Ammon's horn (tissue), 1 donor: ENCODE measurements at places on chromosomes 2 and 18.

DNA sequence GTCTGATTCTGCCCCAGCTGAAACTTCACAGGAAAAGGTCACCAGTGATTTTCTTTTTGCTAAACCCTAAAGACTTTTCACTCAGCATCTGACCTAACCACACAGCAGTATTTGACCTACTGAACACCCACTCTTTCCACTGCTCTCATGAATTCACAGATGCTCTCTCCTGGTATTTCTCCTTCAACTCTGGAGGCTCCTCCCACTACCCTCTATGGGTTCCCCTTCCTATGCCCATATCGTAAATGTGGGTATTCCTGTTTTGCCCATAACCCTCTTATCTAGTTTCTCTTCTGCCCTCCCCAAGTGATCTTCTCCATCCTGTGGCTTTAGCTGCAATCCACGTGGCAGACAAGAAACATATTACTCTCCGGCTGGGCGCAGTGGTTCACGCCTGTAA lies 7.6 kb downstream of the PLEKHM3 start:
- no peak for DNase-seq

GRCh38 chr18:13585379-13586153 lies 140.8 kb downstream of the FAM210A start:
- no peak for DNase-seq

GRCh38 chr2:8090748-8091700 lies 590.8 kb upstream of the ID2 start:
- no peak for DNase-seq

DNA sequence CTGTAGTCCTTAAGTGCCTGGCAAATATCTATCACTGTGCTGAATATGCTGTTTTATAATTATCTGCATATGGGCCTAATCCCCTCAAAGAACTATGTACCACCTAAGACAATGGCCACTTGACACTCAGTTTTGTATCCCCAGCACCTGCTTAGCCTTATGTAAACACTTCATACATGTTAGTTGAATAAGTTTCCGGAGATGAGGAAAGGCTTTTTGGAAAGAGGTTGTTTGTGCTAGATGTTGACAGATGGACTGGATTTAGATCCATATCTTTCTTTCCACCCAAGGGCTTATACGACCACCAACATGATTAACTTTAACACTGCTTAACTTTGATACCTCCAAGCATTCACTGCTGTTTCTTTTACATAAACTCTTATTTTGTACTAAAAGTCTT lies 63.3 kb downstream of the FAM228A start:
- no peak for DNase-seq

GRCh38 chr2:9715238-9715637 lies 84.4 kb upstream of the YWHAQ start:
- no peak for DNase-seq
